ENCODE measurements at places on chromosomes 6 and 20.

- no peak for DNase-seq
Observed at GRCh38 chr6:24255676-24256075, 102.2 kb downstream of the DCDC2 start.

DNA sequence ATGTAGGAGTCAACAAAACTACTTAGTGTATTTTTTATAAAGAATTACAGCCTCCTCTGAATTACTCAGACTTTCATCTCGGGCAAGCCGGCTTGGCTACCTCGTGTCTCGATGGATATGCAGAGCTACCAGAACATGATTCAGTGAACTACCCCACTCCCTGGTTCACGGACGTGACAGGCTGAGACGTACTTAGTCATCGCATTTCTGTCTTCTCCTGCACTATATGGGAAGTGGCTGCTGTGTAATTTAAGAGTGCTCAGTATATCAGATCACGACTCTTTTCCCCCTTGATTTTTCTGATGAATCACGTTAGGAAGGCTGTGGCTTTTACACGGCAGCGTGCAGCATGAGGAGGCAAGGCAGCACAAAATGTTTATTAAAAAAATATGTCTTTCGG lies 302.7 kb upstream of the ZFP64 start:
- no peak for DNase-seq

- no peak for DNase-seq
Observed at GRCh38 chr6:107713563-107713962, 110.5 kb downstream of the SCML4 start.

DNA sequence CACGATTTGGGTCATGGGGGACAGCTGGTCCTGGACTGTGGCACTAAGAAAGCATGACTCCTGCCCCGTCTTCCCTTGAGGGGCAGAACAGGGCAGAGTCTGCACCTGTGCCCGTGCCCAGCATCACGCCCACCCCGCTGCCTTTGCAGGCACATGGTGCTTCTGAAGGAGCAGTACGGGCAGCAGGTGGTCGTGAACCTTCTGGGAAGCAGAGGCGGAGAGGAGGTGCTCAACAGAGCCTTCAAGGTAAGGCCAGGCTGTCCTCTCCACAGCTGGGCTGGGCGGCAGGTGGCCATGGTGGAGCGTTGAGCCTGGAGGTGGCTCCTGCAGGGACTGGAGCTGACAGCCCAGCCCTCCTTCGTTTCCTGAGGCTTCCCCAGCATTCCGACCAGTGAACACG lies 77.4 kb downstream of the SYNJ2 start:
- no peak for DNase-seq

DNA sequence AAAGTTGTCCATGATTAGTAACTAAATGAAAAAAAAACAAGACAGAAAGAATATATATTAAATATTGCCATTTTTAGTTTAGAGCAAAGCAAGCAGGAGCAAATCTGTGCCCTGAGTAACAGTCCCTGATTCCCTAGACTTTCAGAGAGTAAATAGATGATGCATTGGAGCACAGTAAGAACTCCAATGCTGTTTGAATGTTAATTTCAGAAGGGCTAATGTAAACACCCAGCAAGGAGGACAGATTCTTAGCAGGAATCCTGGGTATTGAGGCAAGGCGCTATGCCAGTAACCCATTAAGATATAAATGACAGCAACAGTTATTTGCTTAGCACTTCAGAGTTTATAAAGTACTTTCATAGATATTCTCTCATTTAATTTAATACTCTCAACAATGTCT lies 15.6 kb upstream of the NRSN1 start:
- DNase-seq: no peak
